ENCODE measurements at places on chromosomes 4 and X. TPM values are rescaled to one million over a fixed set of nuclear protein-coding genes. Genes with fewer than 3 reads are reported as not detected.

HEPH gene
- total RNA-seq: not detected

CSTF2 gene
- 27.7 TPM for total RNA-seq

GRCh38 chr4:167779864-167780263 is 312.5 kb upstream of the ANXA10 start:
- no peaks in the 10 kb centered on the region for H3K4me1 ChIP-seq
- H3K4me3 ChIP-seq: no peak overlapping the region
- no peaks in the 10 kb centered on the region for H3K27me3 ChIP-seq

- H3K4me3 ChIP-seq: no peak overlapping the region
- peaks cover 7% of the 10 kb centered on the region for H3K4me1 ChIP-seq
- no peaks in the 10 kb centered on the region for H3K36me3 ChIP-seq
- peaks cover 1% of the 10 kb centered on the region for H3K27me3 ChIP-seq
These were observed 131.9 kb upstream of the GPRIN3 start for GRCh38 chr4:89439533-89439932.

- no peak overlapping the region for H3K27ac ChIP-seq
- no peaks in the 10 kb centered on the region for H3K36me3 ChIP-seq
- peaks cover 19% of the 10 kb centered on the region for H3K4me1 ChIP-seq
- H3K4me3 ChIP-seq: no peak overlapping the region
- no peak for DNase-seq
These were observed 62.1 kb upstream of the ANTXR2 start for GRCh38 chr4:80134936-80135701.

SHROOM4 gene
- total RNA-seq: not detected

GRCh38 chrX:150616179-150616862 is 47.9 kb downstream of the MTM1 start:
- peaks cover 65% of the 10 kb centered on the region for H3K36me3 ChIP-seq
- H3K27me3 ChIP-seq: no peaks in the 10 kb centered on the region
- no peak overlapping the region for H3K27ac ChIP-seq
- no peak overlapping the region for H3K4me3 ChIP-seq
- DNase-seq: no peak

DNA sequence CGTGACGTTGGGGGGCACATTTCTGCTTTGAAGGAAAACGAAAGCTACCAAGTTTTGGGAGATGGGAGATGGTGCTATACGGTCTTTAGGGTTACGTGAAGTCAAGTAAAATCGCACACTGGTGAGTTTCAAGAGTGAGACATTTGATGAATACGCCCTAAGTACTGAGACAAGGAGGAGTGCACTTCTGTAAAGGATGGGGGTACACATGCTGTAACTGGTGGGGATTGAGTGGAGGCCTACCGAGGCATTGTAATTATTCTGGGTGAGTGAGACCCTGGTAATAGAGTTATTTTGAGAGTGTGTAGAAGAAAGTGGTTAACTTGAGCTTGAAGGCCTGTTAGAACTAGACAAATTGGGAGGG is 536 bp downstream of the SH3BGRL start:
- peak overlapping the region; percentile 92 for H3K27ac ChIP-seq
- H3K36me3 ChIP-seq: peaks cover 32% of the 10 kb centered on the region
- DNase-seq: no peak
- H3K4me1 ChIP-seq: peaks cover 62% of the 10 kb centered on the region
- no peaks in the 10 kb centered on the region for H3K27me3 ChIP-seq

GRCh38 chr4:120960656-120961267 is 38.2 kb upstream of the PRDM5 start:
- H3K36me3 ChIP-seq: no peaks in the 10 kb centered on the region
- H3K27ac ChIP-seq: no peak overlapping the region
- no peaks in the 10 kb centered on the region for H3K4me1 ChIP-seq
- H3K4me3 ChIP-seq: no peak overlapping the region

UGT2A1 gene
- total RNA-seq: not detected

LDB2 gene
- not detected for total RNA-seq

GRCh38 chr4:75673959-75674328 is 733 bp upstream of the G3BP2 start:
- H3K27me3 ChIP-seq: no peaks in the 10 kb centered on the region
- peak overlapping the region; percentile 100 for H3K4me3 ChIP-seq
- peak overlapping the region; percentile 100 for H3K27ac ChIP-seq
- peaks cover 20% of the 10 kb centered on the region for H3K36me3 ChIP-seq
- DNase-seq: no peak
- peaks cover 40% of the 10 kb centered on the region for H3K4me1 ChIP-seq

DCAF12L1 gene
- total RNA-seq: not detected

GRCh38 chr4:153093802-153094201 is 110.4 kb upstream of the TRIM2 start:
- no peaks in the 10 kb centered on the region for H3K36me3 ChIP-seq
- no peak overlapping the region for H3K4me3 ChIP-seq
- H3K27ac ChIP-seq: no peak overlapping the region
- H3K4me1 ChIP-seq: no peaks in the 10 kb centered on the region
- no peak for DNase-seq

- no peak overlapping the region for H3K4me3 ChIP-seq
- peaks cover 8% of the 10 kb centered on the region for H3K27me3 ChIP-seq
- no peak for DNase-seq
- H3K4me1 ChIP-seq: no peaks in the 10 kb centered on the region
- no peak overlapping the region for H3K27ac ChIP-seq
These were observed 201.1 kb upstream of the MBNL3 start for GRCh38 chrX:132689612-132690563.

GRCh38 chrX:130084631-130085237 is 25.6 kb downstream of the ELF4 start:
- no peak for DNase-seq
- peak overlapping the region; percentile 75 for H3K4me3 ChIP-seq
- H3K4me1 ChIP-seq: peaks cover 75% of the 10 kb centered on the region
- peak overlapping the region; percentile 89 for H3K27ac ChIP-seq
- H3K36me3 ChIP-seq: peaks cover 4% of the 10 kb centered on the region

ZAR1 gene
- not detected for total RNA-seq

PFKFB1 gene
- 0.71 TPM for total RNA-seq

BEND2 gene
- total RNA-seq: not detected

- no peaks in the 10 kb centered on the region for H3K4me1 ChIP-seq
- no peaks in the 10 kb centered on the region for H3K36me3 ChIP-seq
- H3K4me3 ChIP-seq: no peak overlapping the region
These were observed 161.6 kb upstream of the NWD2 start for GRCh38 chr4:37082912-37083311.

DNA sequence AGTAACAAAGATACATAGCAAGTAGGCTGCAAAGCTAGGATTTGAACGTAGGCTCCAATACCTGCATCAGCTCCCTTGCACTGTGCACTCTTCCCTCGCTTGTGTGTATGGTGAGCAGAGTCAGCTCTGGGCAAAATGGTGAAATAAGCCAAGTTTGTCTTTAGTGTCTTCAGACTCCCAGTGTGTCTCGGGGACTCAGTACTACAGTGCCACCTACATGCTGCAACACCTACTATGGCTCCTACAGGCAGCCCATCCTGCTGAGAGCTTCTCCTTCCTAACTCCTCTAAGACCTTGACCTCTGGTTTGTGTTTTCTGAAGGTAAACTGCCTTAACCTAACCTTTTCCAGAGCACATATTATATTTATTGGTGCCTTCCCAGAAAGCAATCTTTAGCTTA is 42.5 kb downstream of the RTL9 start:
- no peak for DNase-seq
- no peaks in the 10 kb centered on the region for H3K36me3 ChIP-seq
- H3K4me3 ChIP-seq: no peak overlapping the region
- H3K27ac ChIP-seq: no peak overlapping the region

LUZP4 gene
- total RNA-seq: not detected

FAM114A1 gene
- 4.5 TPM for total RNA-seq

SEC24B gene
- total RNA-seq: 32.0 TPM

DUSP21 gene
- total RNA-seq: not detected

DNA sequence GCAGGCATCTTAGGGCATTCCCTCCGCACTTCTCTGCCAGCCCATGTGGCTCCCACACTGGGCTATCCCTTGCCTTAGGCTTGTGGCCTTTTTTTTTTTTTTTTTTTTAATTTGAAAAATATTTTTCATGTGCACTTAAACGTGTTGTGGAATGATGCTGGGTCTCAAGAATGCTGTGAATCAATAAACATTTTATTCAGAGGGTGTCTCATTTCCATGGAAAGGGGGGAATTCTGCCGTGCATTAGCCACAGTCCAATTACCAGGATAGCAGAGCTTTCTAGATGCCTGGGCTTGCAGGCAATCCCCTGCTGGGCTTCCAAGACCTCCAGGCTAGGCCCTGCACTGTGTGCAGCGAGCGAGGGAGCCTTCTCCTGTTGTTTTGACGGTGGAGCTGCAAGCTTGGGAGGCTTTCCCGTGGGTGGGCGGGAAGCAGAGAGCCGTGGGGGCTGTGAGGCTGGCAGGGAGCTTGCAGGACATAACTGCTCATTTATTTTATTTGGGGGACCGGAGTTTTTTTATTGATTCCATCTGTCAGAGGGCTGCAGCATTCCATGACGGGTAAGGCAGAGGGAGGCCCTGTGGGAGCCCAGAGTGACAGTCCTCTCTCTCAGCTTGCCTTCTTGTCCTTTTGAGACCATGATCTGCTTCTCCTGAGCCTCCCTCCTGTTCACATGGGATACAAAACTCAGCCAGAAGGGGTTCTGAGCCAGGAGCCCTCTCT is 2.6 kb upstream of the CPZ start:
- no peak overlapping the region for H3K4me3 ChIP-seq
- H3K27me3 ChIP-seq: peaks cover 34% of the 10 kb centered on the region
- DNase-seq: no peak
- H3K27ac ChIP-seq: no peak overlapping the region

MMRN1 gene
- total RNA-seq: 0.16 TPM

DNA sequence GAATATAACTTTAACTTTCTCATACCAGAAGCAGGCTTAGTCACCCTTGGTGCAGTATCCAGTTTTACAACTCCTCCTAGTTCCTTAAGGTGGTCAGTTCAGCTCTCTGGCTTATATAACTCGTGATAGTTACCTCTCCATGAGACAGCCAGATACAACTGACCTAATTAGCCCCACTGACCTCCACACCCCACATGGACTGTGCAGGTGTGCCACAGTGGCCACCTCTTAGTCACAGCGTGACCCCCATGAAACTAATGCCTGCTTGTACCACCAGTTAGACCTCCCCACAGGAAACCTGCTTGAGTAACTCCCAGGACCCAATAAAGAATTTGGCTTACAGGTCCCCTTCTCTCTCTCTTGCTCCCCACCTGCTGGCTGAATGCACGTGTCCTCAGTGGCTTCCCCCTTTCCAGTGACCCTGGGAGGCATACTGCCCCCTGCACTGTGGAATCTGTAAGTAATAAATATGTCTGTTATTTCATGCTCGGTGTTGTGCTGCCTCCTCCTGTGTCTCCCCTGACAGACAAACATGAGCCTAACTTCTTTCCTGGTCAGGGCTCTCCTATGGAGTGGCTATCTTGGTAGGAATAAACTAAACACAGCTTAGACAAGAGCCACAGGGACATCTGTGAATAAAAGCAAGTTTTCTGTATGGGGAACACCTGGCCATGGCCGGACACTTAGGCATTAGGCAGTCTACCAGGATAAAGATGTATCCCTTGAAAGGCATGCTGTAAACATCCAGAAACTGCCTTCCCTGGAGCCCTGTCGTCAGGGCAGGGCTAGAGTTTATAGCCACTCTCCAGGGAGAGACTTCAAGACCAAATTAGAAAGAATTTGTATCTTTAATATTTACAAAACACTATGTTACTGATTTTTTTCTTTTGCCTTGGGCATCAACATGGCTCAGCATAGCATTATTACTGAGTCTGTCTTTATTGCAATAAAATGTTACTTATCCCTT is 209.7 kb upstream of the BOD1L1 start:
- no peak overlapping the region for H3K4me3 ChIP-seq
- H3K36me3 ChIP-seq: no peaks in the 10 kb centered on the region
- no peaks in the 10 kb centered on the region for H3K27me3 ChIP-seq
- DNase-seq: no peak
- no peaks in the 10 kb centered on the region for H3K4me1 ChIP-seq
- no peak overlapping the region for H3K27ac ChIP-seq
